ENCODE measurements at places on chromosomes 5 and 9.

DNA sequence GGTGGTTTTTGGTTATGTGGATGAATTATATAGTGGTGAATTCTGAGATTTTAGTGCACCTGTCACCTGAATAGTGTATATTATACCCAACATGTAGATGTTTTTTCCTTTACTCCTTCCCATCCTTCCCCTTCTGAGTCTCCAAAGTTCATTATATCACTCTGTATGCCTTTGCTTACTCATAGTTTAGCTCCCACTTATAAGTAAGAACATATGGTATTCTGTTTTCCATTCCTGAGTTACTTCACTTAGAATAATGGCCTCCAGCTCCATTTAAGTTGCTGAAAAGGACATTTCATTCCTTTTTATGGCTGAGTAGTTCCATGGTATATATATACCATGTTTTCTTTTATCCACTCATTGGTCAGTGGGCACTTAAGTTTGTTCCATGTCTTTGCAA lies 161.6 kb upstream of the CD180 start:
- no peak for DNase-seq

DNA sequence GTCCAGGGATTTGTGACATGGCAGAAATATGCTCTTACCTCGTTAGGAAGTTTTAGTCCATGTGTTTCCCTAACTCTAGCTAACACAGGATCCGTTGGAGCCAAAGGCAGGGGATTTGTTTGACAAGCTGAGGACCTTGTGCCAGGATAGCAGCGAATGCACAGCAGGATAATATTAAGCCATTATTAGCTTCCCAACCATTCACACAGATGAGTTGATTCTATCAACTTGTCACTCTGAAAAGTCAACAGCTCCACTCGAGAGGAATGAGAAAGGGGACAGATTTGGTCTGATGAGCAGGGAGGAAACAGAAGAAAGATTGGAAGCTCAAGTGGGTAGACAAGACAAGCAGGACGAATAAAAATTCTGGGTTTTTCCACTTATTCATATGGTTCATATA lies 106.2 kb downstream of the FSTL4 start:
- DNase-seq, result no peak

DNA sequence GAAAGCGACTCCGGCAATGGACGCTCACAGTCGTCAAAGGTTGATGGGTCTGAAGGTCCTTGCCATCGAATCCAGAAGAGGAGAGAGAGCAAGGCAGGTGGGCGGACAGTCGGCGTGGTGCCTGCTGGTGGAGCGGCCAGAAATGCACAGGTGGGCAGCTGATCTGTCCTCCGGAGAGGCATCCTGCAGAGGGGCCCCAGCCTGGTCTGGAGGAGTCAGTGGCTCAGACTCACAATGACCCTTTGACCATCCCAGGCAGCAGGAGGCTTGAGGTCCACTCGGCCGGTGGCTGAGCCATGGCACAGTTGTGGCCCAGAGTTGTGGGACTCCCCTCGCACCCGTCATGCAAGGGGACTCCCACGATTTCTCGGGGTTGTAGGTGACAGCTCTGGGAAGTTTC lies 34.4 kb upstream of the FCN2 start:
- DNase-seq, result no peak

DNA sequence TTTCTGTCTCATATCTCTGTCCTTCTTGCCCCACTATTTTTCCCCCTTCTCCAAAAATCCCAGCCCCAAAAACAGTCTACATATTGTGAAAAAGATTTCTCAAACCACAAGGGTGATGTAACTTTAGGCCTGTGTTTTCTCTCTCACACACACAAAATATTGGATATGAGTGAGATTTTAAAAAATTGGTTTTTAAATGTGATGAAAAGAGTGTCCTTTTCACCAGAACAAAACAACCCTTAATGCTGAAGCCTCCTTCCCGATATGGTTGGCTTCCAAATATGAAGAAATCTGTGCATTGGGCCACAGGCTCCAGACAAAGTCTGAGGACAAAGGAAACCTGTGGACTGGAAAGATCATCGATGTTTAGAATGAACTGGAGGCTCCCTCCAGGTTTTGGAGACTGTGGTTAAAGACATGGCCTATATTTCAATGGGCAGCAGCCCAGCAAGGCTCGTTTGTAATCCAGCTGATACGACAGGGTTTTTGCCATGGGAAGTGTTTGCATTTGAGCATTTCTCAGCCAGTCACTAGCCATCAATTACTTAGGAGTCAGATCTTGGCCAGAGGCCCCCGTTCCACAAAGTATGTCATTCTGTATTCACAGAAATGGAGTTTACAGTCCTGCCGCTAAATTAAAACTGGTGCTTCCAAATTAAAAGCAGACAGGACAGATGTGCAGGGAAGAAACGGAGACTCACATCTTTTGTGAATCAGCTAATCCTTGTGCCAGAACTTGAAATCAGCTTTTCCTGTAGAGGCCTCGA lies 546.3 kb downstream of the EBF1 start:
- DNase-seq, result no peak

DNA sequence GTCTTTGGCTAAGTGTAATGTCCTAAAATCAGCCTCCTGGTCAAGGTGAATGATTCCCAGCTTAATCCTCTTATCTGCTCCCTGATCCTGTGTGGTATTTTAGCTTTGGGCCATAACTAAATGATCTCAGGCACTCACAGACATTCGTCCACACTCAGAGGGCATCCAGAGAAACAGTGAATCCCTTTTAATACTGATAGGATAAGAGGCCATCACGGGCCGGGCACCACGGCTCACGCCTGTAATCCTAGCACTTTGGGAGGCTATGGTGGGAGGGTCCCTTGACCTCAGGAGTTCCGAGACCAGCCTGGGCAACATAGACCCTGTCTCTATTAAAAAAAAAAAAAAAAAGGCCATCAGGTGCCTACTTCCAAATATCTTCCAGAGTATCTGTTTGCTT lies 6.3 kb downstream of the PDCL start:
- DNase-seq, result no peak

DNA sequence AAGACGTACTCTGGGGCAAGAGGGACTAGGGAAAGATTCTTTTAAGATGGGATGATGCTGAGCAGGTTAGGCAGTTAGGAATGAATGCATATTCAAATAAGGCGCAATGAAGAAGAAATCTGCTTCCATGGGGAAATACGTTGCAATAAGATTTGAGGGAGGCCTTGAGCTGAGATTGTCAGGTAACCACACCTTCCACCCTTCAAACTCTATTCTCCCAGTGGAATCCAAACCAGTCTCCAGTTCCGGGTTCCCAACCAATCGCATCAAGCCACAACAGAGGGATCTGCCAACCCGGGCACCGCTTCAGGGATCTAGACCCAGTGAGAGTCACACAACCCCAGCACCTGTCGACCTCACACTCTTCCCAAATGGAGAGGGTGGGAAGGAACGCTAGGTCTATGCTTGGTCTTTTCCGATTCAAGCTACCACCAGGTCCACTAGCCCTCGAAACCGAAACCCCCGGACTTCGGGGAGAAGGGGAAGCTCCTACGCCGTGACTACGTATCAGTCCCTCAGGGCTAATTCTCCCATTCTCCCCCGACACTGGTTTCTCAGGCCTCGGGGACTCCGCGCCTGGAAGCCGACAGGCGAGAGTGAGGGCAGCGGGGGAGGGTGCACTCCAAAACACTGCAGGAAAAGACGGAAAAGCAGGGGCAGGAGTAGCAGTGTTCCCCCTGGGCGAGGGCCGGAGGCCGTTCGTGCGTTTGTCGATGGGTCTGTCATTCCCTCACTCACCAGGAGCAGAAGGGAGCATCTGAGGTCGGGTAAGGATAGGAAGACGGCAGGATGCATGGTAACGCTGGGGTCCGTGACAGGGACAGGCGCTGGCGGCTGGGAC lies 534 bp downstream of the ERP44 start:
- peak; percentile 59 for DNase-seq

DNA sequence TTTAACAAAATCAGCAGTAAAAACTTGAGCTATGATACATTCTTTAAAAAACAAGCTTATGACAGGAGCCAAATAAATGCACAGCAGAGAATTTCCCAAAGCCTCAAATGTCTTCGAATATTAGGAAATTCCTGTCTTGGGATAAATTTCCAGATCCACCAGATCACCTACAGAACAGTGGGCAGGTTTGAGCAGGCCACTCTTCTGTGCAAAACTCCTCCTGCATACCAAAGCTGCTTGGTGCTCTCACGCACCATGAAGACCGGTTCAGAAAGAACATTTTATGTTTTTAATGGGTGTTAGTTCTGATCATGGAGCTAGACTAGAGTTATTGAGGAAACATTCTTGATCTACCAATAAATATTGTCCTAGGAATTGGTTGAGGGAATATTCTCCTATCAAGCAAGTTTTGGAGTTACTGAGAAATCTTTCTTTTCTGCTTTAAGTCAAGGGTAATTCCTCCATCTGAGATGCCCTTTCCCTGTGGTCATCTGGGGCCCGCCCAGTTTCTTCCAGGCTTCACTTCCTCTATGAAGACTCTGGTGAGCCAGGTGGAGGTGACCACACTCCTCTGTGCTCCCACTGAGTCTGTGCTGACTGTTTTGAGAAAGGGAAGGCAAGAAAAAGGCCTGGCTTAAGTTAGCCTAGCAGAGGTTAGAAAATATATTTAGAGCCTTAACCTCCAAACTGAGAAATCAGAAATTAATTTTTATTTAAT lies 17.9 kb downstream of the TNFSF15 start:
- DNase-seq, result no peak

DNA sequence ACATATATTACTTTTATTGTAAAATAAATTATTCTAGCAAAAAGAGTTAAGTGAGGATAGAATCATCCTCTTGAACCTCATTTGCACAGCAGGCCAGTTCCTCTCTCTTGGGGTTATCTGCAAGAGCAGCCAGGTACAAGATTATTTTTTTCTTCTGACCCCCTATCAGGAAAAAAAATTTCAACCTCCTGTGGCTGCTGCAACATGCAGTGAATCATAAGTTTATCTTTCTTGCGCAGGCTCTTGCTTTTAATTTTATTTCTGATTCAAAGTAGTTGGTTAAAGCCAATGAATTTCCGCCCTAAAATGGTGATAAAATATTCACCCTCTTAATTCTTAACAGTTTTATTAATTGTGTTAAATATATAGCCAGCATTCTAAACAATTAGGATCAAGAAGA lies 69.7 kb upstream of the PPP3R2 start:
- no peak for DNase-seq

DNA sequence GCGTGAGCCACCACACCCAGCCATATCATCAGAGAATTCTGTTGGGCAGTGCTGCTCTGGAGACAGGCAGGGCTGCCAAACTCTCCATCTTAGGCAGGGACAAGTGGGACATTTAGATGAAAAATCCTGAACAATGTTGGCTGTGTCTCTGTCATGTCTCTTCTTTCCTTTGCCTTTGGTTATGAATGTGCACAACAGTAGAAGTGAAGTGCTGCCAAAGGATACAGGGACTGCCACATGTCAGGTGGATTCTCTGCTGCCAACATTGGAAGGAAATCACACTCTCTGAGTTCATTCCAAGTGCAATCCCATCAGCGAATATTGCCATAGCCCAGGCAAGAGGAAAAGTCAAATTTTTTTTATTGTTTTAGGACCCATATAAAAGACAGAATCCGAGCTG lies 348.8 kb downstream of the TRPM3 start:
- DNase-seq, result no peak

GRCh38 chr5:1412163-1412562 lies 33.1 kb downstream of the SLC6A3 start:
- no peak for DNase-seq

- DNase-seq, result no peak
Observed at GRCh38 chr5:126395198-126395597, 28.0 kb upstream of the GRAMD2B start.

- DNase-seq, result no peak
Observed at GRCh38 chr5:150057996-150058395, 28.4 kb downstream of the CSF1R start.

GRCh38 chr5:57219386-57219785 lies 45.5 kb downstream of the GPBP1 start:
- no peak for DNase-seq

GRCh38 chr5:137833463-137833862 lies 34.2 kb upstream of the MYOT start:
- peak; percentile 79 for DNase-seq

DNA sequence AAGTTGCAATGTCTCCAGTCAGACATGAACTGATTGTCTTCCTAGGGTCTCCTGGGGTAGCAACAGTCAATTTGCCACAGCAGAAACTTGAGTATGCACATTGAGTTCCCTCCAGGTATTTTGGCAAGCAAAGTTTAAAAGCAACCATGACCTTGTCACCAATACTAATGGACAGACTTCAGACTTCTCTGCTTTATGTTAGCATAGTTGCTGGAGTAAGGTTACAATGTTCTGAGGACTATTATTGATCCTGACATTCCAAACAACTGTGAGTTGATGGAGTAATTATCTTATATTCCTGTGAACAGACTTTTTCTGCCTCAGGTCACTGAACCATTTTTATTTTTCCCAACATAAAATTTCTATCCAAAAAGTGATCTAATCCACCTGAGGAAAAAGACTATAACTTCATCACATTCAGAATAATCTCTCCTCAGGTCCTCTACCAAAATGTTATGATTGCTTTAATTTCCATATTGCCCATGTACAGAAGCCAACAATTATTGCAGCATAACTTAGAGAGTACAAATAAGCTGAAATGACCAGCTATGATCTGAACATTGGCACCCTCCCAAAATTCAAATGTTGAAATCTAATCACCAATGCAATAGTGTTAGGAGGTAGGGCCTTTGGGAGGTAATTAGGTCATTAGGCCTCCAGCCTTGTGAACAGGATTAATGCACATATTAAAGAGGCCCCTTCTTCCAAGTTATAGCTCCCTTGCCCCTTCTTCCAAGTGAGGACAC lies 228.3 kb downstream of the PDE4D start:
- DNase-seq, result no peak

DNA sequence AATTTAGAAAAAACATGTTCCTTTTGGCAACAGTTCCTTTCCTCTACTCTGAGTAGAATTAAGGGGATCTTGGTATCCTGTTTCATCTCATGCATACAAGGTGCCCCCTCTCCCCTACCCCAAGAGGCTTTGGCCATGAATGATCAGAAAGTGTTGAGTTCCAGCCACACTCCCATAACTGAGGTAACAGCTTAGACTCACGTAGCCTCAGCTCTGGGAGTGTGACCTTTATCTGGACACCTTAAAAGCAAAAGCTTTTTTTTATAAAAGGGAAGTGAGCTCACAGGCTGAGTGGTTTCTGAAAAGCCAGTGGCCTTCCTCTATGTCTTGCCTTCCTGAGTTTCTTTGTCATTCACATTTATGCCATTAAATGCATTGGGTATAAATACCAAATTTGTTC lies 900 bp upstream of the HAVCR2 start:
- DNase-seq, result no peak
